Neural crest cell (in vitro differentiated cells): ENCODE measurements at places on chromosomes 1 and 21.
A peak's percentile ranks its signal among the peaks of the same experiment; 100 is the strongest.

GRCh38 chr1:233972951-233973635 lies 68.6 kb downstream of the SLC35F3 start:
- H3K36me3 ChIP-seq = no peaks in the 10 kb centered on the region
- DNase-seq = no peak
- H3K27me3 ChIP-seq = no peaks in the 10 kb centered on the region
- no peak overlapping the region for H3K27ac ChIP-seq

GRCh38 chr1:181077576-181078242 lies 10.8 kb upstream of the IER5 start:
- no peaks in the 10 kb centered on the region for H3K36me3 ChIP-seq
- H3K27ac ChIP-seq = peak overlapping the region; percentile 64
- peaks cover 28% of the 10 kb centered on the region for H3K4me1 ChIP-seq
- no peaks in the 10 kb centered on the region for H3K27me3 ChIP-seq

DNA sequence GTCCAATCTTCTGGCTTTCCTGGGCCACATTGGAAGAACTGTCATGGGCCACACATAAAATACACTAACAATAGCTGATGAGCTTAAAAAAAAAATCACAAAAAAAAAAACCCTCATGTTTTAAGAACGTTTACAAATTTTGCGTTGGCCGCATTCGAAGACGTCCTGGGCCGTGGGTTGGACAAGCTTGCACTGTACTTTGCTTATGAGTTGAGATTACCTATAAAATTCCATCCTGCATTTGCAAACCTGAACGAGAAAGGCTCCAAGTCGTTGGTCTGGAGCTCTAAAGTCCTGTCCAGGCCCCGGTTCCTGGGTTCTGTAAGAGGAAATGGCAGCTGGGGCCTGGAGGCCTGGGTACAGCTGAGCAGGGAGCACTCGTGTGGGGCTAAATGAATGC lies 51.4 kb downstream of the KIAA1614 start:
- H3K4me3 ChIP-seq = no peak overlapping the region
- no peak for DNase-seq
- peaks cover 18% of the 10 kb centered on the region for H3K4me1 ChIP-seq
- no peaks in the 10 kb centered on the region for H3K27me3 ChIP-seq
- peaks cover 32% of the 10 kb centered on the region for H3K36me3 ChIP-seq
- no peak overlapping the region for H3K27ac ChIP-seq

DNA sequence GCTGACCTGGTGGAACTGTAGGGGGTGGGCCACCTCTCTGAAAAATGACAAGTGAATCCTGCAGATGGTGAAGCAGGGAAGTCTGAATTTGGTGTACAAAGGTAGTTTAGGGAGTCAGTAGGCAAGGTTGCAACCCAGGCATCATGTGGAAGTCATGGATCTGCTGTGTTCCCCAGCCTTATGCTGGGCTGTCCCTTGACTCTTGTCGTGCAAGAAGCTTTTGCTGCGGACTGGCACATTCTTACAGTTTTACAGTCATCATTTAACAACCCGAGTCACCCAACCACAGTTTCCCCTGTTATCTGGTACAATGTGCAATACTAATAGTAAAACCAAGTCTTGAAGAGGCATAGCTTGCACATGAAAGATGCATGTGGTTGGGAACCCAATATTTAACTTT lies 13.2 kb downstream of the RHOU start:
- DNase-seq = no peak
- H3K27me3 ChIP-seq = peaks cover 4% of the 10 kb centered on the region
- H3K4me3 ChIP-seq = no peak overlapping the region
- peaks cover 3% of the 10 kb centered on the region for H3K4me1 ChIP-seq
- no peak overlapping the region for H3K27ac ChIP-seq

DNA sequence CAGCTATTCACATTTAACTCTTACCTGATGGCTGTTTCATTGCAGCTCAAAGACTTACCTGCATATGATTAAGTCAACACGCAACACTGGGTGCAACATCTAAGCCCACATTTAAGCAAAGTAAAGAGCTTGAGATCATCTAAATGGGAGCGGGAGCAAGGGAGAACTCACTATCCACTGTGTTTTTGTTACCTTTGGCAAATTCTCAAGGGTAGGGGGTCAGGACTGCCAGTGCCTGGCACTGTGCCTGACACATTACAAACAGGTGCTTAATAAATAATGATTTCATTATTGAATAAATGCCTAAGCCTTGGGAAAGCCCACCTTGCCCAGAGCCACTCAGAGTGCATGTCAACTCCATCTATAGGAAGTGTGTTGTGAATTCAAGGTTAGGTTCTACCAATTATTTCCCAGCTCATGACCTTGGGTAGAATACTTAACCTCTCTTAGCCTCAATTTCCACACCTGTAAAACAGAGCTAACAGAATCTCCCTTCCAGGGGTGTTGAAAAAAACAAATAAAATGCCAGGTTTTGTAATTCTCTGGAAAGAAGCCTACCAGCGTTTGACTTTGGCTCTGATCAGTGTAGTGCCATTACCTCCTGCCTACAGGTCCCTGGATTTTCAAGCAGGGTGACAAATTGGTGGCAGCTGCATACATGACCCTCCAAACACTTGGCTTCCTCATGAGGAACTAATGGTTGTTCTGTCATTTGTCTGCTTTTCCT lies 109.7 kb downstream of the TGFBR3 start:
- DNase-seq = no peak
- H3K4me3 ChIP-seq = no peak overlapping the region
- no peaks in the 10 kb centered on the region for H3K36me3 ChIP-seq
- no peaks in the 10 kb centered on the region for H3K27me3 ChIP-seq
- H3K4me1 ChIP-seq = peaks cover 37% of the 10 kb centered on the region

GRCh38 chr1:21229246-21230000 lies 52.7 kb upstream of the EIF4G3 start:
- peaks cover 4% of the 10 kb centered on the region for H3K4me1 ChIP-seq
- no peaks in the 10 kb centered on the region for H3K27me3 ChIP-seq
- DNase-seq = no peak
- no peak overlapping the region for H3K4me3 ChIP-seq
- H3K27ac ChIP-seq = no peak overlapping the region

DNA sequence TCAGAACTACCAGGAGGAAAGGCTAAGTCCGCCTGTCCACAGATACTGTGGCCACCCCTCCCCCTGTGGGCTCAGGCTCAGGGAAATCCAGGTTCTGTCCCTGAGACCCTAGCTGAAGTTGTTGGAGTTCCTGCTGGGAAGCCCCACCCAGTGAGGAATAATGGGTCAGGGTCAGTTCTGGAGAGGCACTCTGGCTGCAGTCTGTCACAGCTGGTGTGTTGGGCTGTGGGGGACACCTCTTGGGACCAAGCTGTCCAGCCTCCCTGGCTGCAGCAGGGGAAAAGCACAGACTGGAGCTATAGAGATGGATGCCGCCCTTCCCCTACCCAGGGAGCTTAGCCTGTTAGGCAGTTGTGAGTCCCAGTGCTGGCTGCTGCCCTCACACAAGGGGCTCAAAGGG lies 65.1 kb upstream of the RGS21 start:
- no peaks in the 10 kb centered on the region for H3K36me3 ChIP-seq
- no peak overlapping the region for H3K27ac ChIP-seq
- H3K4me1 ChIP-seq = no peaks in the 10 kb centered on the region
- no peaks in the 10 kb centered on the region for H3K27me3 ChIP-seq
